Spleen (tissue), 13 donors: ENCODE measurements at places on chromosomes 5 and 9. TPM values are rescaled to one million over a fixed set of nuclear protein-coding genes. Genes with fewer than 3 reads are reported as not detected.

Gene TAL2
- total RNA-seq, result not detected

Gene SPINK4
- total RNA-seq, result not detected

Gene ARID3C
- total RNA-seq, result not detected

Gene AQP7
- 3.2 TPM for total RNA-seq

Gene SPINK13
- total RNA-seq, result not detected

Gene TAF11L5
- total RNA-seq, result not detected

Gene SYNPO
- total RNA-seq, result 46.3 TPM

Gene FYB1
- total RNA-seq, result 178 TPM

Gene CCDC152
- 1.6 TPM for total RNA-seq

Gene LECT2
- total RNA-seq, result not detected

Gene ENTPD8
- not detected for total RNA-seq

Gene WWC1
- 1.3 TPM for total RNA-seq

Gene PCDHB2
- total RNA-seq, result 0.98 TPM

Gene TAF11L10
- not detected for total RNA-seq

Gene ZNF883
- 1.1 TPM for total RNA-seq

Gene WNT8A
- total RNA-seq, result 0.60 TPM

Gene PCDHB4
- 0.97 TPM for total RNA-seq

Gene OR1Q1
- not detected for total RNA-seq

Gene TRIO
- total RNA-seq, result 259 TPM

Gene GABRA6
- not detected for total RNA-seq

Gene SLC6A7
- total RNA-seq, result not detected

Gene FSD1L
- total RNA-seq, result 3.0 TPM

Gene GARIN3
- not detected for total RNA-seq

Gene ADAMTSL1
- 3.9 TPM for total RNA-seq

Gene LPAR1
- total RNA-seq, result 61.1 TPM

Gene P4HA2
- 12.2 TPM for total RNA-seq

Gene SNAPC3
- total RNA-seq, result 34.4 TPM

Gene PCSK5
- total RNA-seq, result 3.8 TPM

Gene LCN9
- not detected for total RNA-seq

Gene BHMT2
- 0.46 TPM for total RNA-seq

Gene ENHO
- 0.35 TPM for total RNA-seq

Gene MINAR2
- not detected for total RNA-seq

Gene CAVIN4
- 0.35 TPM for total RNA-seq
